Stimulated activated CD4-positive, alpha-beta T cell treated with anti-CD3 and anti-CD28 coated beads, Interleukin-15, amount 100 ng/mL, for 24 hours (primary cell): ENCODE measurements at places on chromosomes 7 and 10.

- no peak for DNase-seq
These were observed 158.8 kb upstream of the ADARB2 start for GRCh38 chr10:1896153-1896552.

DNA sequence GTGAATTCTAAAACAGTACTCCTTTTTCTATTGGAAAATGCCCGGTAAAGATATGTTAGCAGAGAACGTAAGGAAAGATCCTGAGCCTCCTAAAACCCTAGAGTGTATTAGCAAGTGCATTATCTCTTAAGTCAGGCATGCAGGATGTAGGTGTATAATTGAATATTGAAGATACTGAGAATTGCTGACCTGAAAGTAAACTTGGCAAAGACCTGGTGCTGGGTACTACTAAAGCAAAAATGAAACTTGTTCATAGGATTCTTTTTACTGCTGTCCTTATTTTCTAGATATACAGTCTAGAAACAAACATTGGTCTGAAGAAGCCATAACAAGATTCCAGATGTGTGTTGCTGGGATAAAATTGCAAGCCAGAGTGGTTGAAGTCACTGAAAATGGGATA lies 18.8 kb upstream of the VWA2 start:
- DNase-seq = no peak

DNA sequence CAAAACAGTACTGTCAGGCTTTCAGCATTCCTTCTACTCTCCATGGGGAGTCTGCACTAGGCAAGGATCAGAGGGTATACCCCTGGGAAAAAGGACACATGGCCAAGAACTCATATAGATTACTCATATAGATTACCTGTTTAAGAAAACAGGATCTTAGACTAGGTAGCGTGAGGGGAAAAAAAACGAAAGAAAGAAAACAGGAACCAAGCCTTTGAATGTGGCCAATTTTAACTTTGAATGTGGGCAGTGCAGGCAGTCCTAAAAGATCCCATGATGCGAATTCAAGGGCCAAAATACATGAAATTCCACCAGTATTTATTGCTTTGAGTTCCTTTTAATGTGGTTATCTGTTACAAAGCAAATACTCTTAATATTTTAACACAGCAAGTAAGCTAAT lies 108.6 kb upstream of the TAC1 start:
- DNase-seq = no peak

DNA sequence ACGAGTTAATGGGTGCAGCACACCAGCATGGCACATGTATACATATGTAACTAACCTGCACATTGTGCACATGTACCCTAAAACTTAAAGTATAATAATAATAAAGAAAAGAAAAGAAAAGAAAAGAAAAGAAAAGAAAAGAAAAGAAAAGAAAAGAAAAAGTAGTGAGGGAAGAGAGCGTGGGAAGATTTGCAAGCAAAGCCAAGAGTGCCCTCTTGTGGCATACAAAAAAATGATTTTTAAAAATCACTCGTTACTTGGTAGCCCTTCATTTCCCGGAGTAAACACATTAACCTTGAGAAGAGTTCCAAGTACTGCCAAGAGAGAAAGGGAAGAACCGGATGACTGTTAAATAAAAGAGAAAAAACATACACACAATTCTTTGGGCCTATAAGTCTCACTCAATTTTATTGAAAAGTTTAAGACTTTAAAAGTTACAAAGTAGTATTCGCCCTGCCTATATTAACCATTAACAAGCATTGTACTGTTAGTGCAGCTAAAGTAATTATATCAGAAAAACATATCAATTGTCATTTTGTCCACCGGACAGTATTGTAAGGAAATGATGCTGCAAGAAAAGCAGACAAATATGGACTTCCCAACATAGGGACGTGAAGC lies 6.2 kb upstream of the CH25H start:
- no peak for DNase-seq

- no peak for DNase-seq
These were observed 332.4 kb upstream of the IGFBP3 start for GRCh38 chr7:46253520-46253919.

DNA sequence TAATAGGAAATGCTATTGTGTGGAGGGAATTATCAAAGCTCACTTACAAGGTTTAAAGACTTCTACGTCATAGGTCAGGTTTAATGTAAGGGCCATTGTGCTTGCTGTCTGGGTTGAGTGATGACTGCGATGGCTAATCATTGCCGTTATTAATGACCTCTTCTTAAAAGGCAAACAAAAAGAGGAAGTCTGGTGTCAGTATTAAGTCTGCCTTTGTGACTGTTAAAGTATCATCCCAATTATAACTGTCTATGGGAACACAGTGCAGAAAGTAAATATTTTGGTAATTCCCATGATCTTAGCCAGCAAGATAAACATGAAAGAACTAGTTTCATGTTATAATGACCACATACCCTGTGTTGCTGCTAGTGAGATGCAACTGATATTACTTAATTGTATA lies 382.4 kb downstream of the BBS9 start:
- DNase-seq = no peak

- no peak for DNase-seq
These were observed 3.8 kb upstream of the KAT6B start for GRCh38 chr10:74822521-74823089.

DNA sequence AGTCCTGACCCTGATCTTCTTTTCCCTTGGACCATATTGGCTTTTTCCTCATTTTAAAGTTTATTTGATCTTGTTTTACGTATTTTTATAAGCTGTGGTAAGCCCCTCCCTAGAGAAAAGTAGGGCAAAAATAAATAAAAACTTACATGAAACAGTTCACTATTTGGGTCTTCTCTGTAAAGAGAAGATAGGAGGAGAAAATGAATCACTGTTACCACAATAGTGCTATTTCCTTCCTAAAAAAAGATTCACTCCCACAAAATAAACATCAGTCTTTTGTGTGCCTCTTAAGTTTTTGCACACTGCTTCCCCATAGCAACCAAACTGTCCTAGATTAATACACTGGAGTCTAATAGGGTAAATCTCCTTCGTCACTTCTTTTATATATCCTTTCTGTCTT lies 1.4 kb upstream of the SVIL start:
- DNase-seq = no peak

DNA sequence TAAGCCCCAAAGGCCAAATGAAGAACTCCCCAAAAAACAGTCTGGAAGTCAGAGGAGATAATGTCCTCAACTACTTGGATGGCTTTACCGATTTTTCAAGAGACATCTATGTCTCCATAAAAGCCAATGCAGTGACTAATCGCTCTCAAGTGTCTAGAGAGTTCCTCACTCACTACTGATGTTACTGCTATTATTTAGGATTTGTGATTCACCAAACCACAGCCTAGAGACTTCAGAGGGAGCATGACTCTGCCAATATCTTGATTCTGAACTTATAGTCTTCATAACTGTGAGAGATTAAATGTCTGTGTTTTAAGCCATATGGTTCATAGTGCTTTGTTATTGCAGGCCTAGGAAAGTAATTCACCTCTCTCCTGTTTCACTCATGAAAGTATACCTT lies 160.2 kb downstream of the IPMK start:
- no peak for DNase-seq

- no peak for DNase-seq
These were observed 20.4 kb downstream of the TRDMT1 start for GRCh38 chr10:17181110-17181509.

GRCh38 chr10:100468322-100468721 lies 5.5 kb downstream of the WNT8B start:
- DNase-seq = no peak

DNA sequence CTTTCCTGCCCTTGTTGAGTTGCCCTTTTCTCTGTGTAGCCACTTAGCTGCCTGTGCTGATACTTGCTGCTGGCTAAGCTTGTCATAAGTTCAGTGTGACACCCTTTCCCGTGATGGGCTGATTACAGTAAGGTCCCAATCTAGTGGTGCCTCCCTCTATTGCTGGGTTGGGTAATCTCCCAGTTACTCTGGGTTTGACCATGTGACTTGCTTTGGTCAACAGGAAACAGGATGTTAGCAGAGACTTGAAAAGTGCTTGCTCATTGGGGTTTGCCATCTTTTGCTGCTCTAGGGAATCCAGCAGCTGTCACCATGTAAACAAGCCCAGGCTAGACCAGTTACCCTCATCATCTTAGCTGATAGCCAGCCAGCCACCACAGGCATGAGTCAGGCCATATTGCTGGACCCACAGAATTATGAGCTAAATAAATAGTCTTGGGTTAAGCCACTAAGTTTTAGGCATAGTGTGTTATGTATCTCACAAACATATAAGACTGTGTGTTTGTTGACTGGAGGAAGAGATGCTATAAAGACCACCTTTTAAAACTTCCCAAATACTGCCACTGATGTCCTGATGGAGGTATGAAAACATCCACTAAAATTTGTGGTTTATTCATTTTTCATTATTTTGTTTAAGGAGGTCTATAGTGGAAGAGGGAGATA lies 4.0 kb upstream of the LEP start:
- DNase-seq = peak; percentile 10

DNA sequence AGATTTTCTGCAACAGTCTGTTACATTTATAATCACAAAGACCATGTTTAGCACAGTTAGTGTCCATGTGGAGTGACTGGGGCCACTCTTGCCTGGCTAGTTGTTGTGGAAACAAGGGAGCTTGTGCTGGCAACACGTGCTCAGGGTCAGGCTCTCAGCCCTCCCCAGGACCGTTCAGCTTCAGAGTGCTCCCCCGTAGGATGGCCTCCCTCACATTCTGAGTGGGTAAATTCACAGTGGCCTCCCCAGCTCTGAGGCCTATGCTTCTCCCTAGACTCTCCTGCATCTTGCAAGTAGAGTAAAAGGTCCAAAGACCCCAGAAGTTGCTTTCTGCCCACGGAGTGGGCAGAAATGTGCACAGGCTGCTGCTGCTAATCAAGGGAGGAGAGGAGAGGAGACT lies 122.3 kb downstream of the ADCY1 start:
- DNase-seq = no peak

DNA sequence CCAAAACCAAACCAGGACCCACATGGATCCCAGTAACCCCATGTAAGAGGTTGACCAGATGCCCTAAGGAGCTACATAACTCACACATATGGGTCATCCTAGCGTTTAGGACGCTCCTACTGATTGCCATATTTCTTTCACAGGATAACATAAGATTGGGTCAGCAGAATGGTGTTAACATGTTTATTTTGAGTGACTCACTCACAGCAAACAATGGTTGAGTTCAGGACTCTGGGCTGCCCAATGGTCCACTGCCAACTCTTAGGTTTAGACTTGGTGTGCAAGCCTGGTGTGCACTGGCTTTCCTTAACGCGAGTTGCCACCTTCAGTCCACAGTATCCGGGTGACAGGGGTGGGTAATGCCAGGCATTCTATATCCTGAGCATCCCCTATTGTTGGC lies 211.5 kb downstream of the GPAM start:
- no peak for DNase-seq

- DNase-seq = no peak
These were observed 952.9 kb downstream of the NRG3 start for GRCh38 chr10:82827901-82828300.

DNA sequence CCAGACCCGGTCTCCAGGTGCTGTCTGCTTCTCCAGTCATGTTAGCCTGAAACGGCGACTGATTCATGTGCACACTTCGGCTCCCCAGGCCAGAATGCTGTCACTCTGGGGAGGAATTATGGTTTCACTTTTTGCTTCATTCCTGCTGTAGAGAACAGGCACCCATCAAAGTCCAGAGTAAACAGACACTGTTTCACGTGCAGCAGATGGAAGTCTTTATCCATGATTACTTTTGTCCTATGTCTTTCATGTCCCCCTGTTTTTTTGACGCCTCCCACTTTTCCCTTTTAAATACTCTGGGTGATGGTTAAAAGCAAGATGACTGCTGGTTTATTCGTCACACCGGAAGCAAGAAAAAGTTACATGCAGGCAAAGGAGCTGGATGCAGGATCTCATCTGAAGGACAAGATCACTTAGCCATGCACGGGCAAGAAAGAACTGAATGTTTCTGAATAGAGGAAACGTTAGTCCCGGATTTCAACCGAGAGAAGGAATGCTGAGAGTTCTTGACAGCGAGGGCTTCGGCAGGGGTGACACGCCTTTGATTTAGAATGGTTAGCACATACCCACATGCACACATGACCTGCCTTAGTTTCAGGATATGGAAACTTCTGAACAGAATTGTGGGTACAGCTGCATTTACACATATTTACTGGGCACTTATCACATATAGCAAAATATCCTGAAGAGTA lies 250.0 kb upstream of the KLF6 start:
- peak; percentile 35 for DNase-seq

DNA sequence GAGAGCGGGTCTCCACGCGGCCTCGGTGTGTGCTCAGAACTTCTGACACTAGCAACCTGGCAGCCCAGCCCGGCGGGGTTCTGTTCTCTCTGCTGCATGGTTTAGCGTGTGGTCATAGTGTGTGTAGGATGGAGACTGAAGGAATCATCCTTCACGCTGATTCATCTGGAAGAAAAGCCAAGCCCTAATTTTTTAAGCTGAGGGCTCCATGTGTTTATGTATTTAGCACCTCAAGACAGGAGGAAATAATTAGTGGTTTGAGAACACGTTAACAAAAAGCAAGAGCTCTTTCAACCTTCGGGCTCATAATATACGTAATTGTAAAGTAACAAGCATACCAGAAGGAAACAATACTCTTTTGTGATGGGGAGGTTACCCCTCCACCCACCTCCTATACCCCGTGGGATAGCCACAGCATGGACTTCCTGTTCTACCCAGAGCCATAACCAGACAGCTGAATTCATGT lies 504.6 kb upstream of the MKI67 start:
- no peak for DNase-seq

DNA sequence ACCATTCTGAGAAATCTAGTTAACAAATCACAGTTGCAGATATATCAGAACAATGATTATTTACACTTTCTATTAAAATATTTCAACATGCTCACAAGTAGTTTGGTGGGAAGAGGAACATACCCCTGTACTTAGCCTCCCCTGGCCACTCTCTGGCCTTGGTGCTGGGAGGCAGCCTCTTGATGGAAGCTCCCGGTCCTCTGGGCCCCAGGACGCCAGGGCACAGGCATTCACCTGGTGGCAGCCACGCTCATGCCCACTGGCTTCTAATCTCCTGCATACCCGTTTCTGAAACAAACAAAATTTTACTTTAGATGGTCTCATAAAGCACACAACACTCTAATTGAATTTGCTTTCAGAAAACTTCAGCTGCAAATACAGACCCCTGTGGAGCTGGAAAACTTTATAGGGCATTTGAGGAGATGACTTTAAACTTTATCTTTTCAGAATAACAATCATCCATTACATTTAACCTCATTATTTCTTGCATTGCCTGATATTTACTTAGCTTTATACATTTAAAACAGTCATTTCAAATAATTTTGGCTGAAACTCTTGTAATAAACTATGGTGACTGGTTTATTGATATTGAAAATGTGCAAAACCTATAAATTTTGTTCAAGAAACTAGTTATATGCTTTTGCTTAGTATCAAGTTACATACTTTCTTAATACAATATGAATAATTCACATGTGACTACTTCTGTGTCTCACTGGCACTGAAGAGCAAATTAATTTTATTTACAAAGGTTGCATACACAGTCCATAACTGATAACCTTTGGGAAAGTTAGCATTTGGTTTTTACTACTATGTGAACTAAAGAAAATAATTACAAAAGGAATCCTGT lies 30.8 kb downstream of the C10orf143 start:
- DNase-seq = no peak

DNA sequence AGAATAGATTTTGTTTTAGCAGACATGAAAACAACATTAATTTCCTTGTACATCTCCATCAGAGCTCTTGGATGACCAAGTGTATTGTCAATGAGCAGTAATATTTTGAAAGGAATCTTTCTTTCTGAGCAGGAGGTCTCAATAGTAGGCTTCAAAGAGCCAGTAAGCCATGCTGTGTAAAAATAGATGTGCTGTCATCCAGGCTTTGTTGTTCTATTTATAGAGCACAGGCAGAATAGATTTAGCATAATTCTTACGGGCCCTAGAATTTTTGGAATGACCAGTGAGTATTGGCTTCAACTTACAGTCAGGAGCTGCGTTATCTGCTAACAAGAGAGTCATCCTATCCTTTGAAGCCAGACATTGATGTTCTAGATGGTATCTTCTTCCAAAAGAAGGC lies 19.0 kb downstream of the MINPP1 start:
- DNase-seq = no peak
